ENCODE measurements at places on chromosomes 5 and 9. TPM values are rescaled to one million over a fixed set of nuclear protein-coding genes. Genes with fewer than 3 reads are reported as not detected.
A peak's percentile ranks its signal among the peaks of the same experiment; 100 is the strongest.

ACOT12 gene
- total RNA-seq: not detected

ABO gene
- total RNA-seq: not detected

GRCh38 chr5:170339780-170340167, 42.2 kb upstream of the LCP2 start:
- no peak for DNase-seq

DNA sequence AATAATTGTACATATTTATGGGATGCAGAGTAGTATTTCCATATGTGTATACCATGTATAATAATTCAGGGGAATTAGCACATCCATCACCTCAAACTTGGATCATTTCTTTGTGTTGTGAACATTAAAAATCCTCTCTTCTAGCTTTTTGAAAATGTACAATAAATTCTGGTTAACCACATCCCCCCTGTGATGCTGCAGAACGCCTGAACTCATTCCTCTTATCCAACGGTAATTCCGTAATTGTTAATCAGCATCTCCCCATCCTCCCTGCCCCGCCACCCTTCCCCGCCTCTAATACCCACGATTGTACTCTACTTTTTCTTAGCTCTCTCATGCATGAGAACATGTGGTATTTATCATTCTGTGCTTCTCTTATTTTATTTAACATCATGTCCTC, 127.7 kb upstream of the ANKRD55 start:
- no peak for DNase-seq

IL3 gene
- total RNA-seq: not detected

NR2F1 gene
- 10.0 TPM for total RNA-seq

RASGEF1C gene
- not detected for total RNA-seq

DNA sequence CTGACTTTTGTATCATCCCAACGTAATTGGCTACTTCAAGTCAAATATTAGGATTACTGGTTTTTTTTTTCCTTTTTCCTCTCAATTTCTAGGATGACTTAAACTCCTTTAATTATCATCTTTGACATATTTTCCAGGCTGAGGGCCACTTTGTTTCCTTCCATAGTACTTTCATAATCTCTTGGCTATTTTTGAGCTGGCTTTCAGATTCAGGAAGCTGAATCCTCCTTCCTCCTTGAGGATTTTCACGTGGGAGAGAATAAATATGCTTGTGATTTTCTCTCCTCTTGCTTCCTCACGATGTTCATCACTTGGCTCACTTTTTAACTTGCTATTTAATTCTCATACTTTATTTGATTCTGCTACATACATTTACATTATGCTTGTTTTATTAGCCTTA, 88.1 kb downstream of the ITGA1 start:
- DNase-seq: no peak

- peak; percentile 86 for DNase-seq
Measured at GRCh38 chr5:72107131-72107900, at the start of gene MAP1B. MAP1B (plus strand) TSS chr5:72107475; CDS start chr5:72107532, 57 bp downstream.

GRCh38 chr9:114110180-114110579, 11.1 kb upstream of the KIF12 start:
- DNase-seq: peak; percentile 26

IL7R gene
- 42.5 TPM for total RNA-seq

GRCh38 chr5:154727361-154727760, 27.8 kb upstream of the LARP1 start:
- DNase-seq: no peak

DNA sequence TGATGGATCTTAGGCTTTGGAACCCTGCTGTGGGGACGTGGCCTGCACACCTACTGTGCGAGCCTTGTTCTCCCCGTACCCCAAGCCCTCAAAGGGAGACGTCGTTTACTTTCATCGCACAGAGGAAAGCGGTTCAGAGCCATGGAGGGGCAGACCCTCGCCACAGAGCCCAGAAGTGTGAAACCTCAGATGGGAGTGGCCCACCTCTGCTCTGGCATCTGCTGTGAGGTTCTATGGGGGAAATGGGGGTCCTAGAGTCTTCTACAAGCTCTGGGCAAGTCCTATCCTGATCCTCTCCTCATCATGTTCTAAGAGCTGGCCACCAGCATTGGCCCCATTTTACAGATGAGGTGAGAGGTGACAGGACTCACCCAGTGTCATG, 3.7 kb upstream of the RNF44 start:
- DNase-seq: no peak

IFNA2 gene
- total RNA-seq: not detected

GRCh38 chr9:30534896-30535295, 1849.5 kb upstream of the ACO1 start:
- DNase-seq: no peak

- DNase-seq: no peak
Measured at GRCh38 chr5:50864466-50864865, 198.0 kb downstream of the PARP8 start.

GRCh38 chr5:179265514-179266290, 79.6 kb downstream of the ADAMTS2 start:
- peak; percentile 71 for DNase-seq

GRCh38 chr5:163497315-163497714, 8.1 kb upstream of the MAT2B start:
- no peak for DNase-seq

DNA sequence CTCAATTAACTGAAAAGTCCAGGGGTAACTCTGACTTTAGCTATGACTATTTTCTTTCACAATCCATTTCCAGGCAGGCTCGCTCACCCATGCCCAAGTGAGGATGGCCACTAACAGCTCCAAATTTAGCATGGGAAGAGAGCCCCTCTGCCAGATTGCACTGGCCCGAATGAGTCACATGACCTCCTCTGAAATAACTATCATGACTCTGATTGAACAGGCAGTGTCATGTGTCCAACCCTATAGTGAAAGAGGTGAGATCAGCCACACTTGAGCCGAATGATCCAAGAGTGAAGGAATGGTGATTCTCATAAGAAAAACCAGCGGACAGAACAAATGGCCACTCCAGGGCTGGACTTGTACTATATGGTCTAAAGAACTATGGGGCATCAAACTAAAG, 242.3 kb downstream of the NSG2 start:
- DNase-seq: no peak

TARS1 gene
- 395 TPM for total RNA-seq

EMB gene
- 21.6 TPM for total RNA-seq

GRCh38 chr9:122223435-122223834, 5.3 kb downstream of the LHX6 start:
- no peak for DNase-seq

DNA sequence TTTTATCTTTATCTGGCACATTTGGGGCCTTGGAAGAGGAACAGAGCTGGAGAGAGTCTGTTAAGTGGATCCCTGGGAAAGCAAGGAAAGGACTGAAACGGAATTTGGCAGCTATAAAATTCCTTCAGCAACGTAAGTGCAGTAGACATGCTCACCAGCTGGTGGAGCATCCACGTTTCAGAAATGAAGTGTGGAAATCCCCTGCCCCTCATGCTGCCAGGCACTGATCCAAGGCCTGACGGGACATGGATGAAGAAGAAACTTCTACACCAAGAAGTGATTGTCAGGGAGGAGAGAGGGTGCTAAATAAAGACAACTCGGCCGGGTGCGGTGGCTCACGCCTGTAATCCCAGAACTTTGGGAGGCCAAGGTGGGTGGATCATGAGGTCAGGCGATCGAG, 209.3 kb downstream of the ROR2 start:
- DNase-seq: peak; percentile 66

CFAP157 gene
- not detected for total RNA-seq

C6 gene
- total RNA-seq: not detected

TMEM38B gene
- total RNA-seq: 34.7 TPM

ANKRD18B gene
- 4.2 TPM for total RNA-seq

ZBED3 gene
- 1.3 TPM for total RNA-seq

DNA sequence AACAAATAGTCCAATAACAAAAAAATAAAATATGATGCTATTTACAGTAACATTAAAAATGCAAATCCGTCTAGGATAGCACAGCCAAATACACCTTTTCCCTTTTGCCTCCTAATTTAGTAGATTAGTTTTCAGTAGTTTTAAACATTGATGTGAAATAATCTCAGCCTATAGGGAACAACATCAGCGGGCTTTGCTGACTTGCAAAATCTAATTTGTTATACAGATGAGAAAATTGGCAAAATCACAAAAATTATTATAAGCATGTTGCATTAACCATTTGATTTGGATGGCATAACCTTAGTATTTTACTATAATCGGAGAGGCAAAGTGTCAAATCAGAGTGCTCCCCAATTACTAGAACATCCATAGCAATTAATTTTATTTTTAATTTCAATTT, 563.5 kb downstream of the CDH18 start:
- no peak for DNase-seq

- no peak for DNase-seq
Measured at GRCh38 chr5:172852490-172853354, 18.7 kb downstream of the ERGIC1 start.

GRCh38 chr5:77168879-77169244, 41.6 kb upstream of the PDE8B start:
- peak; percentile 43 for DNase-seq

PLPP7 gene
- total RNA-seq: 5.4 TPM

DNA sequence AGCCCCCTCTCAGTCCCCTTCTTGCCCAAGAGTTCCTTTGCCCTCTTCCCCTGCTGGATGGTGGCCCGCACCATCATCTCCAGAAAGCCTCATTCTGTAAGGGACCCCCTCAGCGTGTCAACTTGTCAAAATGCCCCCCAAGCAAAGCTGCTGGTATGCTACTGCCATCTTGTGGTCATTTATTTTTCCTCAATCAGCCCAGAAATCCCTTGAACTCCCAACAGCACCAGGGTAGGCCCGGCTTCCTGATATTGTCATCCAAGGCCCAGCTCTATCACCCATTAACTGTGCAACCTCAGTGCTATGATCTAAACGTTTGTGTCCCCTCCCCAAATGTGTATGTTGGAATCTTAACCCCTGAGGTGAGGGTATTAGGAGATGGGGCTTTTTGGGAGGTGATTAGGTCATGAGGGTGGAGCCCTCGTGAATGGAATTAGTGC, 53.2 kb upstream of the FBXW11 start:
- no peak for DNase-seq

All from Daoy (cell line).